Urothelium cell line (cell line): ENCODE measurements at places on chromosomes 6 and 20.
A peak's percentile ranks its signal among the peaks of the same experiment; 100 is the strongest.

GRCh38 chr6:87636315-87636714 is 46.4 kb downstream of the ORC3 start:
- DNase-seq = no peak

GRCh38 chr6:85482905-85483700 is 33.2 kb downstream of the NT5E start:
- DNase-seq = peak; percentile 58

- no peak for DNase-seq
Observed at GRCh38 chr20:19729672-19730071, 28.4 kb upstream of the RIN2 start.

GRCh38 chr6:39669973-39670342 is 55.2 kb downstream of the KIF6 start:
- no peak for DNase-seq

GRCh38 chr6:35582315-35582714 is 69.6 kb upstream of the TULP1 start:
- DNase-seq = no peak

DNA sequence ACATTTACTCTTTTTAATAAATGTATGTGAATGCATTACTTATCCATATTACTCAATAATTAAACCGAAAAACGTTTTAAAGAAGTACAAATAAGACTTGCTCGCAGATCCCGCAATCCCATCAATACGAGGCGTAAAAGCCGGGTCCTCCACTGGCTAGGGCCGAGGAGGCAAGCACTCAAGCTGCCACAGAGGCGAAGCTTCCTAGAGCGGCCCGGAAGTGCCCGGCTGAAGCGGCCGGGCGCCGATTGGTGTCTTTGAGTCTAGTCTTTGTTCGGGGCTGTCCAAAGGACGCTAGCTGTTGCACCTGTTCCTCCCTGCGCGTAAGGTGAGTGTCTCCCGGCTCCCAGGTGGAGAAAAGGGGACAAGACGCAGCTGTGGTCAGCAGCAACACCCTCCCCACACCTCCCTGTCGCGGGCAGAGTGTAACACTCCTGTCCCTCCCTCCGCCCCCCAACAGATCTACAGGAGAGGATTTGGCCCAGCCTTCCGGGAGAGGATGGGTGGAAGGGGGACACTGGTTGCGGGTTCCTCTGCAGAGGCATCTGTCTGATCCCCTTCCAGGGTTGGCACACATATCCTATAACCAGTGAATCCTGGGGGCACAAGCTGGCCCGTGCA is at the start of gene ZSCAN16:
Gene ZSCAN16 (plus strand): TSS at position 260 of the 621 bp plus-strand sequence. CDS start 835 bp downstream, outside the sequence.
- DNase-seq = peak; percentile 86

GRCh38 chr20:58649288-58650180 is 1.5 kb upstream of the STX16 start:
- DNase-seq = no peak

- DNase-seq = no peak
Observed at GRCh38 chr20:2084703-2085102, 16.9 kb upstream of the STK35 start.

- no peak for DNase-seq
Observed at GRCh38 chr6:117280922-117281321, 15.6 kb downstream of the VGLL2 start.

DNA sequence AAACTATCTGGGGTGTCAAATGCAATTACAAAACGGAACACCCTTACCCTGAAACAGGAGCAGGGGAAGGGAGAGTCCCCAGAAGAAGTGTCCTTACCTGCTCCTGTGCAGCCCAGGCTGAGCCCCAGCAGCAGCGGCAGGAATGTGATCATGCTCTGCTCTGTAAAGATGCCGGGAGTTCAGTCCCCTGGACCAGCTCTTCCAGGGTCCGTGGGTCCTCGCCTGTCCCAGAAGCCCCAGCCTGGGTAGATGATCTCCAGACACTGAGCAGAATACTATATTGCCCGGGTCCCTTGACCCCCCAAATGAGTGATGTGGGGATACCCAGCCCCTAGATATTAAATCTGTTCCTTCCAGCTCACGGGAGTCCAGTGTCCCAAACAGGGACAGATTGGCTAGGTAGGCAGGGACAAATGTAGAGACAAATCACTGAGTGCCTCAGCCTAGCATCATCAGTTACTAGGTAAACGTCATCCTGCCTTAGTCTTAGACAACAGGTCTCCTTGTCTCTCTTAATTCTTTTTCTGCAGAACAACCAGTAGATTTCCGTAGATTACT is at the start of gene HLA-DMB:
Gene HLA-DMB (minus strand): TSS at position 373 of the 558 bp plus-strand sequence. CDS start 221 bp downstream, at position 152.
- DNase-seq = peak; percentile 90

- DNase-seq = peak; percentile 93
Observed at GRCh38 chr20:24746351-24746685, 202.8 kb upstream of the CST7 start.

GRCh38 chr6:39999006-39999867 is 65.0 kb upstream of the MOCS1 start:
- DNase-seq = no peak

GRCh38 chr20:3995067-3995748 is 20.1 kb downstream of the RNF24 start:
- DNase-seq = peak; percentile 16

DNA sequence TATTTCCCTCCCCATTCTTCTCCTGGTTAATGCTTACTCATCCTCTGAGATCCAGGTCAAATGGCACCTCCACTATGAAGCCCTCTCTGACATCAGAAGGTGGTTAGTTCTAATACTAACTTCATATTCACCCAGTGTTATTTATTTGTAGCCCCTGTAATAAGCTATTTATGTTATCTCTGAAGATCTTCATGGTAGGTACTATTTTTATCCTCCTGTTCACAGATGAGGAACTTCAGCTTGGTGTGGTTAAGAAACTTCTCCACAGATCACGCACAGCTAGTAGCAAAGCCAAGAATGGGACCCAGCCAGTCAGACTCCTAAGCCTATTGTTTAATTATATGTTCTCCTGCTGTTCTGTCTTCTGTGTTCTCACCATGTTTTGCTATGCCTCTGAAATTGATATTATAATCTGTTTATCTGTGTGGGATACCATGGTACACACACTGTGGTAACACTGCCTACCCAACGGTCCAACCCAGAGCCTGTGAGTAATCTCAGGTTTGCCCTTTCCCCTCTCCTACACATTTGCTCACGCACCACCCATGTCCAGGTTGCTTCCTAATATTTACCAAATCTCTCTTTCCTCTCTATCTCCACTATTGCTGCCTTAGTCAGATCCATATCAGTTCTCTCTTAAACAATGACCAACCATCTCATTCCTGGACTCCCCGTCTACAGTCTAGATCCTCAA is 98.4 kb downstream of the IPCEF1 start:
- no peak for DNase-seq

- no peak for DNase-seq
Observed at GRCh38 chr6:115753446-115753845, 307.2 kb downstream of the FRK start.

DNA sequence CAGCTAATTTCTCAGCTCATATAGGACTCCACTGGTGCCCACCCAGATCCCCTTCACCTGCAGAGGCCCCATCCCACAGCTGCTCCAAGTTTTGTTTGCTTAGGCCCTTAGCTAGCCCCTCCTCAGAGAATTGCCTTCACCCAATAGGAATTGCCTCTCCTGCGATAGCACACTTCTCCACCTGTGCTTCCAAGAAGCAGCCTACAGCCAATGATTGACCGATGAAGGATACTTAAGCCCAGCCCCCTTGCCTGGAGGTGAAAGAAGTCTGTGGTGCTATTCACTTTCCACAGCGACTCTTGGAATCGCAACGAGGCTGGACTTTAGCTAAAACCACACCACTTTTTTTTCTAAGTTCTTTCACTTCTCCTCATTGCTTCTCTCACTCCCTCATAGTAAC is 353.2 kb upstream of the BTBD3 start:
- DNase-seq = no peak

DNA sequence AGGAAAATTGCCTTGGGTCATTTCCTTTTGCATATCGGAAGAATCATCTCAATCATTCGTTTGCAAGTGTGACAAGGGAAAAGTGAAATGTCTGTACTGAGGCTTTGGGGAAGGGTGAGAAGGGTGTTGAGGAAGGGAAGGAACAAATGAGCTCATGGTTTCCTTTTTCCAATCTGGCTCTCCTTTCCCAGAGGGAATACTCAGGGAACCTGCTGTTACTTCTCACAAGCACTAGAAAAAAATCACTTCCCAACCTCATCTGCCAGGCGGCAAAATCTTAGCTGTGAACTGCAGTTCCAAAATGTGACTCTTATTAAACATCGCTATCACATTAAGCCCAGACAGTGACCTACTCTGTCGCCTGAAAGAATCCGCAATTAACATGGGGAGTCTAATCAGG is 258.1 kb downstream of the ZNF217 start:
- no peak for DNase-seq

DNA sequence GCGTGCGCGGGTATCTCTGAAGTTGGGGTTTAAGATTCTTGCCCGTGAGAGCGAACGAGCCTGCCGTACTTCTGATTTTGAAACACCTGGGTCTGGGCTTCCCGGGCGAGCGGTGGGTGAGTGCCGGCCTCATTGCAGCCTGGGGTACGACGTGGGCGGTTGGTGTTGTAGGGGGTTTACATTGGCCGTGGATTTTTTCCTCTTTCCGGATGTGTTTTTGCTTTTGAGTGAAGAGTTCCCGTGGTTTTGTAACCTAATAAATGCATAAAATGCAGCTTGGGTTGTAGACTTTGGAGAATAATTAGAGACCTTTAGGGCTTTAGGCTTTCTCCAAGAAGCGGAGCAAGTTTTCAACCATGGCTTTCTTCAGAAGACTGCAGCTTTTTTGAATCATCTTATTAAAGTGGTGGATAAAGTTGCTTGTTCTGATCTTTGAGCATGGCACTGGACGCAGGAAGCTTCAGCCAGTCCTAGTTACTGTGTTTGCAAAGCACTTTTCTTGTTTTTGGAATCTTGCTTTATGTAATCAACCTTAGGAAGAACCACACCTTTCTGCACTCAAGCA is 314 bp downstream of the FARS2 start:
- DNase-seq = no peak

DNA sequence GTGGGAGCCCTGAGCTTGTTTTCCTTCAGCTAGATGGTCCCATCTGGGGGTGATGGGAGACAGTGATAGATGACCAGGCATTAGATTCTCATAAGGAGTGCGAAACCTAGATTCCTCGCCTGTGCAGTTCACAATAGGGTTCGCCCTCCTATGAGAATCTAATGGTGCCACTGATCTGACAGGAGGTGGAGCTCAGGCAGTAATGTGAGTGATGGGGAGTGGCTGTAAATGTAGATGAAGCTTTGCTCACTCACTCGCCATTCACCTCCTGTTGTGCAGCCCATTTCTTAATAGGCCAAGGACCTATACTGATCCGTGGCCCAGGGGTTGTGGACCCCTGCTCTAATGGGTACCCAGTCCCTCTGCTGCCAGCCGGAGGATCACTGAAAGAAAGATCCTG is 20.7 kb upstream of the KCNB1 start:
- no peak for DNase-seq

GRCh38 chr20:63085151-63085861 is 78.5 kb upstream of the BHLHE23 start:
- no peak for DNase-seq

- DNase-seq = no peak
Observed at GRCh38 chr6:135311446-135312200, 130.5 kb downstream of the MYB start.

GRCh38 chr6:169604076-169604475 is 97.8 kb downstream of the WDR27 start:
- no peak for DNase-seq

- DNase-seq = no peak
Observed at GRCh38 chr6:142935553-142936517, 9.1 kb downstream of the HIVEP2 start.

- no peak for DNase-seq
Observed at GRCh38 chr6:19382676-19383075, 454.5 kb upstream of the ID4 start.
